Natural killer cell treated with Interleukin-12 subunit alpha and Interleukin-12 subunit beta and Interleukin-15 and Interleukin-18, amount 100 ng/mL, for 72 hours (primary cell): ENCODE measurements at places on chromosomes 7 and 10. TPM values are rescaled to one million over a fixed set of nuclear protein-coding genes. Genes with fewer than 3 reads are reported as not detected.

- DNase-seq: no peak
- no peaks in the 10 kb centered on the region for H3K36me3 ChIP-seq
- no peak overlapping the region for H3K4me3 ChIP-seq
These were observed 26.8 kb upstream of the AQP1 start for GRCh38 chr7:30884881-30885280.

- no peak overlapping the region for H3K27ac ChIP-seq
- peak overlapping the region; percentile 90 for H3K4me3 ChIP-seq
- no peak for DNase-seq
- H3K27me3 ChIP-seq: no peaks in the 10 kb centered on the region
These were observed 551 bp downstream of the IFIT1 start for GRCh38 chr10:89392974-89393373.

- H3K4me1 ChIP-seq: peaks cover 35% of the 10 kb centered on the region
- no peak for DNase-seq
- H3K27me3 ChIP-seq: no peaks in the 10 kb centered on the region
- H3K27ac ChIP-seq: peak overlapping the region; percentile 31
These were observed 5.6 kb downstream of the MDH2 start for GRCh38 chr7:76053461-76053860.

DNA sequence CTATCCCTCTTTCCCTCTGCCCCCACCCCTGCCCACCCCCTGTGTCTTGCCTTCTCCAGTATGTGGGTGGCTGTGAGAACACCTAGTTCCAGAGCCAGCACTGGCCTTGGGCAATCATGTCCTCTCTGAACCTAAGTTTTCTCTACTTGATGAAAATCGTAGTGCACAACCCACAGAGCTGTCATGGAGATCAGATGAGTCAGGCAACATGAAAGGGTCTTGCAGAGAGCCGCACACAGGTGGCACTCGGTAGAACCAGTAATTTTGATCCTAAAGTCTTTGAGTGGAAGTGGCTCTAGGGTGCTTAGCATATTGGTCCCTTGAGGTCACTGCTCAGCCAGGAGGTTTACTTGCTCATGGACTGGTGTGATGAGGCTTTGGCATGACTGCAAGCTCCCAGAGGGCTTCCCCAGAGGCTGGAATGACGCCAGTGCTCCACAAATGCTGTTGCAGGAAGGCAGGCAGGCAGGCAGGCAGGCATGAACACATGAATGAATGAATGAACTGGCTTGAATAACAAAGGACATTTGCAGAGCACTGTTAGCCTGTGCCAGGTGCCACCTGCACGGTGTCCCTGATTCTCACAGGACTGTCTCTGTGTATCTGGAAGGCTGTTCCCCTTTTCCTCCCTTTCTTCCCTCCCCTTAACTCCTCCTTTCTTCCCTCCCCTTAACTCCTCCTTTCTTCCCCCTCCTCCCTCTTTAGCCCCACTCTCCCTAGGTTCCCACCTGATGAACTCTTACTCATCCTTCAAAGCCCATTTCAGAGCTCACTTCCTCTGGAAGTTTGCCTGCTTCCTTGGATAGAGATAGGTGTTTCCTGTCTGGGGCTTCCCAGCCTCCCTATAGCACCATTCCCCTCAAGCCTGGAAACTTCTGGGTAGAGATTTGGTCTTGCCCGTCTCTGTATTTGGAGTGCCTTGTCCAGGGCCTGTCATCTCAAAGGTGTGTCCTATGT is 27.2 kb upstream of the CTBP2 start:
- H3K27me3 ChIP-seq: peaks cover 18% of the 10 kb centered on the region
- no peaks in the 10 kb centered on the region for H3K36me3 ChIP-seq
- no peaks in the 10 kb centered on the region for H3K4me1 ChIP-seq

- H3K4me3 ChIP-seq: no peak overlapping the region
- H3K27me3 ChIP-seq: peaks cover 16% of the 10 kb centered on the region
- no peak for DNase-seq
- no peaks in the 10 kb centered on the region for H3K36me3 ChIP-seq
These were observed 157.4 kb downstream of the EVX1 start for GRCh38 chr7:27399791-27400567.

DNA sequence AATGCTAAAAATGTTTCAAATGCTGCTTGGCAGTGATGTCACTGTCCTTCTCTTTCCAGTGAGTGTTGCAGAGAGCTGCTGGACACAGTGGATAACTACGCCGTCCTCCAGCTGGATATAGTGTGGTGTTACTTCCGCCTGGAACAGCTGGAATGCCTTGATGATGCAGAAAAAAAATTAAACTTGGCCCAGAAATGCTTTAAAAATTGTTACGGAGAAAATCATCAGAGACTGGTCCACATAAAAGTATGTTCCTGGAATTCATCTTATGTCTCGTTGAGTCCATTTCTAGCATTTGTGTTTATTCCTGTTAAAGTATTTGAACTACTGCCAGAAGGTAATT is 25.2 kb downstream of the NUB1 start:
- peaks cover 7% of the 10 kb centered on the region for H3K4me1 ChIP-seq
- DNase-seq: no peak
- H3K36me3 ChIP-seq: peaks cover 22% of the 10 kb centered on the region
- H3K4me3 ChIP-seq: no peak overlapping the region
- no peaks in the 10 kb centered on the region for H3K27me3 ChIP-seq
- no peak overlapping the region for H3K27ac ChIP-seq

DNA sequence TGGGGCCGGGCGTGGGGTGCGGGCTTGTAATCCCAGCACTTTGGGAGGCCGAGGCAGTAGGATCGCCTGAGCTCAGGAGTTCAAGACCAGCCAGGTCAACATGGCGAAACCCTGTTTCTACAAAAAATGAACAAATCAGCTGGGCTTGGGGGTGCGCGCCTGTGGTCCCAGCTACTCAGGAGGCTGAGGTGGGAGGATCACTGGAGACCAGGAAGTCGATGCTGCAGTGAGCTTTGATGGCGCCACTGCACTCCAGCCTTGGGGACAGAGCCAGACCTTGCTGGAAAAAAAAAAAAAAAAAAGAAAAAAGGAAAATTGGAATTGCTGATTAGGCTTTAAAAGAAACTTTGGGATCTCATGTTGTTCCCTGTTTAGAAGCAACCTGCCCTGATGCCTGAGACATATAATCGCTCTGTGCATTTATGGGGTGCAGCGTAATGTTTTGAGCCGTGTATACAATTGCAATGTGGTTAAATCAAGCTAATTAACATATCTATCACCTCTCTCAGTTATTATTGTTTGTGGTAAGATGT is 851 bp downstream of the AKR1E2 start:
- peak overlapping the region; percentile 59 for H3K4me3 ChIP-seq
- no peaks in the 10 kb centered on the region for H3K36me3 ChIP-seq
- peaks cover 67% of the 10 kb centered on the region for H3K27me3 ChIP-seq
- H3K27ac ChIP-seq: peak overlapping the region; percentile 9

GRCh38 chr7:20816372-20816959 is 29.8 kb upstream of the SP8 start:
- no peak for DNase-seq
- H3K36me3 ChIP-seq: no peaks in the 10 kb centered on the region
- no peak overlapping the region for H3K27ac ChIP-seq

DNA sequence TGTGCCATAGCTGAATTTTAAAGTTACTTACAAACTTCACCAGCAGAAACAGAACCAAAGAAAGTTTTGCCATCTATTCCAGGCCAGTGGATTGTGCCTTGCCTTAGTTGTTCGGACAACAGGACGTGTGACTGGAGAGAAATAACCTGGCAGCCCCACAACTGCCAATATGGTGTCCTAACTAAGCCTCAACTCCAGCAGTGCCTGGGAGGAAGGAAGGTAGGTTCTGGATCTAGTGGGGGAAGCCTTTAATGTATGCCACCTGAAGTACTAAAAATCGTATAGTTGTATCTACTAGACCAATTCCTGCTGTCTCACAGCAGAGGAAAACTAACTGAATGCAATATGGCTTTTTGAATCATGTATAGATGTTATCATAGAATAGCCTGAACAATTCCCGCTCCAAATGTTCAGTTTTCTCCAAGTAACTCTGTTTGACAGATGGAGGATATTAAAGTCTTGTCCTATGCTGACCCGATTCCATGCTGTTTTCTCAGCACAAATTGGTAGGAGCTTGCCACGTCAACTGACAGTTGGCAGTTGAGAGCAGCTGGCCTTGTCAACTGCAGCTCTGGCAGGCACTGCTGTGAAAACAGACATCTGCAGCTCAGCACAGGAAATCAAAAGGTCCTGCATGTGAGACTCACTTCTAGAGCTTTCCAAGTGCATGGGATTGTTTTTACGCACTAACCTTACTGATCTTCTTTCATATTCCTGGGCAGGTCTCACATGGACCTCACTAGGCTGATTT is 84.5 kb upstream of the WNT16 start:
- H3K27me3 ChIP-seq: peaks cover 6% of the 10 kb centered on the region
- H3K36me3 ChIP-seq: peaks cover 5% of the 10 kb centered on the region
- no peak for DNase-seq

GRCh38 chr10:60661637-60662036 is 116.6 kb upstream of the CDK1 start:
- no peaks in the 10 kb centered on the region for H3K4me1 ChIP-seq
- H3K27ac ChIP-seq: no peak overlapping the region
- H3K27me3 ChIP-seq: peaks cover 7% of the 10 kb centered on the region
- no peaks in the 10 kb centered on the region for H3K36me3 ChIP-seq
- DNase-seq: no peak

- H3K27me3 ChIP-seq: no peaks in the 10 kb centered on the region
- H3K4me1 ChIP-seq: peaks cover 56% of the 10 kb centered on the region
- peak overlapping the region; percentile 82 for H3K4me3 ChIP-seq
- peak overlapping the region; percentile 97 for H3K27ac ChIP-seq
These were observed 12.6 kb upstream of the AOAH start for GRCh38 chr7:36736899-36737211.

- H3K4me3 ChIP-seq: no peak overlapping the region
- H3K27ac ChIP-seq: no peak overlapping the region
- no peaks in the 10 kb centered on the region for H3K36me3 ChIP-seq
- no peak for DNase-seq
- no peaks in the 10 kb centered on the region for H3K27me3 ChIP-seq
These were observed 177.0 kb downstream of the GNAT3 start for GRCh38 chr7:80334908-80335307.

DNA sequence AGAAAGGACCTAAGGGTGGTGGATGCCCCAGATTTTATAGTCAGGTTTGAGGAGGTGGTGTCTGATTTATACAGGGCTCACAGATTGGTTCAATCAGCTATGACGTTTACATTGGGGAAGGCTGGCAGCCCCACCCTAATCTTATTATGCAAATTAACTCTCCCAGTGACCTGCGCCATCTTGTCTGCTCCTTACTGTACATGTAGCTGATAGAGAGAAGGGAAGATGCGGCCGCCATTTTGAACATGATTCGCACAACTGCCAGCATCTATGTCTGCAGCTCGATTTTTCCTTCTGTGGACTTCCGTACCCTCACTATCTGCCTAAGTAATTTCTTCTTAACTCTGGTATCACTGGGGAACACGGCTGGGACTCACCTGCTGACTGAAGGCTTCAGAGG is 619.0 kb upstream of the DPP6 start:
- H3K36me3 ChIP-seq: no peaks in the 10 kb centered on the region
- H3K4me3 ChIP-seq: no peak overlapping the region
- no peaks in the 10 kb centered on the region for H3K4me1 ChIP-seq
- no peak overlapping the region for H3K27ac ChIP-seq
- no peak for DNase-seq

DNA sequence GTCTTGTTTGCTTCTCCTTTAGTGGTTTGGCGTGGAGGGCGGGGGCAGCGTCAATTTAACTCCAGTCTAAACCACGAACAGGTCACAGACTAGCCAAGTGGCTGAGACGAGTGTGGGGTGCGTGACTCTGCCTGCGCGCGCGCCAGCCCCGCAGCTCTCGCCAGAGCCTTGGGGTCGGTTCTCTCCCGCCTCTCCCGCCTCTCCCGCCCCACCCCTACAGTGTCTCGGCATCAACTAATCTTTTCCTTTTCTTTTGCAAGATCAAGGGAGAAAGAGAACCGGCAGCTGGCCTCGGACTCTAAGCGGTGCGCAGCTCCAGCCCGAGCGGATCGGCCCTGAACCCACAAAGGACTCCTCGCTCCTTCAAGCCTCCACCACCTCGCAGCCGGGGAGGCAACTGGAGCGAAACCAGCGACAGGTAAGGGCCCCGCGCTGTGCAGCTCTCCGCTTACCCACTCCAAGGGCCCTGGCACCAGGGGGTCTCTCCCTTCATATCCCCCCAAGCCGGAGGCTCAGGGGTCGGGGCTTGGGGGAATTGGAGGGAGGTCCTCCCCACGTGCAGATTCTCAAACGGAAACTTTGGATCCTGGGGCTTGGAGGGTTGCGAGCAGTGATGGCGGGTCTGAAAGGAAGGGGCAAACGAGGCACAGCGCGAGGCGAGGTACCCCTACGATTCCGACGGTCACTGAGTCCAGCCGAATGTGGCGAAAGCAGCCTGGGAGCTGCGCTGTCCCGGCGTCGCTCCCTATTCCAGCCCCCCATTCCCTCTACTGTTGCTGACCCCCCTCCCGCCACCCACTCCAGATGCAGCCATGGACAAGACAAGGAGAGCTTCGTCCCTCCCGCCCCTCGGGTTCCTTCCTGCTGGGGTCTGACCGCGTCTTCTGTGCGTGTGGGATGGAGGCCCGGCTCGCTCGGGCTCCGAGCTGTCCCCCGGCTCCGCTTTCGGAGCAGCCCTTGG is 829 bp downstream of the CHRM2 start:
- H3K27ac ChIP-seq: no peak overlapping the region
- H3K4me3 ChIP-seq: no peak overlapping the region
- no peak for DNase-seq
- H3K36me3 ChIP-seq: no peaks in the 10 kb centered on the region

- peaks cover 10% of the 10 kb centered on the region for H3K27me3 ChIP-seq
- no peak for DNase-seq
- no peak overlapping the region for H3K4me3 ChIP-seq
- H3K27ac ChIP-seq: no peak overlapping the region
These were observed 60.6 kb downstream of the ARL5B start for GRCh38 chr10:18719811-18720210.

GRCh38 chr7:151864081-151864480 is 12.8 kb downstream of the PRKAG2 start:
- H3K27me3 ChIP-seq: no peaks in the 10 kb centered on the region
- DNase-seq: no peak
- no peaks in the 10 kb centered on the region for H3K36me3 ChIP-seq
- H3K4me1 ChIP-seq: no peaks in the 10 kb centered on the region

DNA sequence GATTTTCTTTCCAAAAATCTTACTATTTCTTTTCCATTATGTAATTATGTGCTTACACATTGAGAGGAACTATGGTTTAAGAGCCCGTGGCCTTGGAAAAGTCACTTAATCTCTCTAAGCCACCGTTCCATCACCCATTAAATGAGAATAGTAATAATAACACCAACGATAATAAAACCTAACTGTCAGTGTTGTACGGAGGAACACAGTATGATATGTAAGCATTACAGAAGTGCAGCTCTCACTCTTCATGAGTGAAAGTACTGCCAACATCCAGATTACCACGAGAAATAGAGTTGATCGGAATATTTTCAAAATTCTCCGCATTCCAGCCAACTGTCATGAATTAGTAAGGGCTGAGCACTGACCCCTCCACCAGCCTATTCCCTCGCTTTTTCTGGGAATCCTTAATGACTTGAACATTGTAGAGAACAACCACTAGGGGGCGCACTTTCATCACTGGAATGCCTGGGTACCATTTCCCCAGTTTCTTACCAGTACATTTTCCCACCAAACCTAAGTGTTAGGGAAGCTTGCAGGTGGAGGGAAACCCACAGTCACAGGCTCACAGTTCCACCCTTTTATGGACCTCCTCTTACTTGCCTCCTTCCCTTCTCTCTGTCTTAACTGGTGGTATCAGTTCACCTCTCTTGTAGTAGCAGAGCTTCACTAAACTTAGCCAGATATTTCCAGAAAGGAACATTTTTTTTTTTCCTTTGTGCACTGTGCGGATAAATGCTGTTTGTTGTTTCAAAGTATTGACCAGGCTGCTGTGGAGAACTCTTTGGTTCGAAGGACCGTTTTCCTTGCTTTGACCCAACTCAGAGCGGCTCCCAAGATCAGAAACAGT is 27.8 kb downstream of the NKX2-3 start:
- no peak overlapping the region for H3K4me3 ChIP-seq
- peak; percentile 70 for DNase-seq
- H3K36me3 ChIP-seq: no peaks in the 10 kb centered on the region
- H3K4me1 ChIP-seq: no peaks in the 10 kb centered on the region
- H3K27me3 ChIP-seq: peaks cover 35% of the 10 kb centered on the region

Gene SLC35G1
- total RNA-seq: 3.8 TPM

Gene CDH23
- 0.06 TPM for total RNA-seq

Gene AZGP1
- not detected for total RNA-seq
